ENCODE measurements at places on chromosomes 11 and 22. TPM values are rescaled to one million over a fixed set of nuclear protein-coding genes. Genes with fewer than 3 reads are reported as not detected.

Gene PPP6R2
- 61.1 TPM for polyA plus RNA-seq

Gene TIGD3
- polyA plus RNA-seq = 0.82 TPM

Gene OLFML1
- polyA plus RNA-seq = 34.1 TPM

Gene SHISA8
- polyA plus RNA-seq = 0.28 TPM

Gene SMCO4
- polyA plus RNA-seq = 18.5 TPM

Gene TSPAN32
- 2.2 TPM for polyA plus RNA-seq

Gene SLCO2B1
- polyA plus RNA-seq = 7.5 TPM

Gene BTBD18
- polyA plus RNA-seq = 0.24 TPM

Measured in left renal cortex interstitium (tissue), 4 donors.